Activated naive CD8-positive, alpha-beta T cell treated with anti-CD3 and anti-CD28 coated beads, Interleukin-2, amount 10 ng/mL, durations not matched to agents 7 days and 5 days (primary cell): ENCODE measurements at places on chromosomes 2 and 18. TPM values are rescaled to one million over a fixed set of nuclear protein-coding genes. Genes with fewer than 3 reads are reported as not detected.

Gene KANSL1L
- total RNA-seq: 6.5 TPM

Gene ANKRD30B
- not detected for total RNA-seq

Gene DNAH7
- total RNA-seq: not detected

- peak overlapping the region; percentile 79 for H3K4me3 ChIP-seq
- peak; percentile 73 for DNase-seq
- H3K27ac ChIP-seq: no peak overlapping the region
- peaks cover 25% of the 10 kb centered on the region for H3K27me3 ChIP-seq
Measured at GRCh38 chr2:200306931-200307723, 634 bp downstream of the SPATS2L start.

- H3K27me3 ChIP-seq: peaks cover 57% of the 10 kb centered on the region
- peak overlapping the region; percentile 15 for H3K4me3 ChIP-seq
- H3K27ac ChIP-seq: no peak overlapping the region
- peaks cover 2% of the 10 kb centered on the region for H3K36me3 ChIP-seq
- peaks cover 5% of the 10 kb centered on the region for H3K4me1 ChIP-seq
- no peak for DNase-seq
Measured at GRCh38 chr2:119544939-119545475, 758 bp downstream of the CFAP221 start.

DNA sequence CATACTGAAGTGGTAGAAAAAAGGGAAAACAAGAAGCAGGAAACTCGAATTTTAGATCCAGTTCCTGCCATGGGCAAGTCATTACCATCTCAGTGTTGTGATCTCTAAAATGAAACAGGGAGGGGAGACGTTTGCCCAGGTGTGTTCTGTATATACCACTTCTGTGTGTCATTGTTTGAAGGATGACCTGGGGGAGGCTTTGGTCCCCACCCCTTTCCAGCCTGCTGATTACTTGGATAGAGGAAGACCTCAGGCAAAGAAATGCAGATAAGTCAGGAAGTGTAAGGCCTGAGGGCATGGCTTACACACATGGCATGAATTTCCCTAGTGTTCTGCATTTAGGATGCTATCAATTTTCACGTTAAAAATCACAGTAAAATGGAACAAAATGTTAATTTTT lies 205.2 kb upstream of the CXCR4 start:
- H3K27me3 ChIP-seq: peaks cover 2% of the 10 kb centered on the region
- no peak overlapping the region for H3K4me3 ChIP-seq
- H3K36me3 ChIP-seq: peaks cover 10% of the 10 kb centered on the region
- peaks cover 51% of the 10 kb centered on the region for H3K4me1 ChIP-seq

GRCh38 chr18:79393181-79393634 lies 2.5 kb upstream of the NFATC1 start:
- no peaks in the 10 kb centered on the region for H3K36me3 ChIP-seq
- H3K4me3 ChIP-seq: peak overlapping the region; percentile 87
- H3K27ac ChIP-seq: no peak overlapping the region
- DNase-seq: no peak
- peaks cover 32% of the 10 kb centered on the region for H3K27me3 ChIP-seq

GRCh38 chr2:75200140-75201096 lies 1.1 kb upstream of the TACR1 start:
- H3K4me3 ChIP-seq: peak overlapping the region; percentile 19
- DNase-seq: peak; percentile 30
- H3K27ac ChIP-seq: no peak overlapping the region
- peaks cover 68% of the 10 kb centered on the region for H3K27me3 ChIP-seq

DNA sequence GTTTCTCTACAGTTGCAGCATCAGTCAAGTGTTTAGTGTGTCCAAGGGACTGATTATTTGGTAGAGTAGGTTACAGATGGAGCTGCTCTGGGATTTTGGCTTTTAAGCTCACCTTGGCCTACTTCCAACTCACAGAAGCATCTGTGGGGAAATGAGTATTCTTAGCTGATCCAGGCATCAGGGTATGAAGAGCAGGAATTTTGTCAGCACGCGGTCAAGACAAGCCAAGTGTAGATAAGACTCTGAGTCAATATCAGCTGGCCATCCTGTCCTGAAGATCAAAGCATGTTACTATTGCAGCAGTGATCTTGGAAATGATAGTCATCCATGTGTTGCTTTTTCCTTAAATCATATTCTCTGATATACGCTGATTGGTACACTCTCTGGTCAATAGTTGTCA lies 24.4 kb downstream of the SERPINB4 start:
- H3K4me3 ChIP-seq: no peak overlapping the region
- no peaks in the 10 kb centered on the region for H3K4me1 ChIP-seq
- no peak for DNase-seq
- no peaks in the 10 kb centered on the region for H3K27me3 ChIP-seq
- H3K27ac ChIP-seq: no peak overlapping the region

DNA sequence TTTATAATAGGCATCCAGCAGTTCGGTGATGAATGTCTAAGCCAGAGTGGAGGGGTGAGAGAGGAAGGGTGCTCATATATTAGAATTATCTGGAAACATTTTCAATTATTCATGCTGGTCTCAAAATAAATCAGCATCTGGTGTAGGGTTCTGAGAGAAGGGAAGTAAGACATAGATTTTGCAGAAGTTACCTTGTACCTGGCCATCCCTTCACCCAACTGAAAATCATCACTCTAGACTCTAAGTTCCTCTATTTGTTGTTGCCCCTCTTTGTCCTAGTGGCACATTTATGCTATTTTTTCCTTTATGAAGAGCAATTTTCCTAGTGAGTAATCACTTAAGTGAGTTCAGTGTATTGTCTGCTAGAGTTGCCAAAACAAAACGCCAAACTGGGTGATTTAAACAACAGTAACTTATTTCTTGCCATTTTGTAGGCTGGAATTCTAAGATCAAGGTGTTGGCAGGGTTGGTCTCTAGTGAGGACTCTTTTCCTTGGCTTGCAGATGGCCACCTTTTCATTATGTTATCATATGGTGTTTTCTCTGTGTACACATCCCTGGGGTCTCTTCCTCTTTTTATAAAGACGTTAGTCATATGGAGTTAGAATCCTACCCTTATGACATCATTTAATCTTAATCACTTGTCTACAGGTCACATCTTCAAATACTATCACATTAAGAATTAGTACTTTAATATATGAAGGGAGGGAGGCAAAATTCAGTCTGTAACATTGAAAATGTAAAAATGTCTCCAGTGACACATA lies 129.9 kb upstream of the KLHL14 start:
- H3K27me3 ChIP-seq: no peaks in the 10 kb centered on the region
- DNase-seq: no peak
- H3K4me1 ChIP-seq: no peaks in the 10 kb centered on the region
- H3K27ac ChIP-seq: no peak overlapping the region
- no peak overlapping the region for H3K4me3 ChIP-seq

DNA sequence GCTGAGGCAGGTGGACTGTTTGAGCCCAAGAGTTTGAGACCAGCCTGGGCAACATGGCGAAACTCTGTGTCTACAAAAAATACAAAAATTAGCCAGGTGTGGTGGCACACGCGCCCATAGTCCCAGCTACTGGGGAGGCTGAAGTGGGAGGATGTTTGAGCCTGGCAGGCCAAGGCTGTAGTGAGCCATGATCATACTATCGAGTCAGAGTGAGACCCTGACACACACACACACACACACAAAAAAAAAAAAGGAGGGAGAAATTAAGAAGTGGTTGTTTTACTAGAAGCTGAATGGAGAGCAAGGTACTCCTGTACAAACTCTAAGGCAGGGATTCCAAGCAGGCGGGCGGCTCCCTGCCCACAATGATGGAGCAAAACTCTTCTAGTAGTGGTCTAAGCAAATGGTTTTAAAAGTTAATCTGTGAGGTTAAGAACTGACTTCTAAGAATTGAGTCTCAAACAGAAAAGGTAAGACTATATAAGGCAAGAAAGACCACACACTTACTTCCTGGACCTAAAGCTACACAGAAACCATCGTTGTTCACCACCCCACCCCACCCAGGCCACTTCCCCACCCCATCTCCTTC lies 2.6 kb downstream of the ANKRD44 start:
- H3K27ac ChIP-seq: peak overlapping the region; percentile 81
- peaks cover 21% of the 10 kb centered on the region for H3K36me3 ChIP-seq
- DNase-seq: peak; percentile 73
- peaks cover 69% of the 10 kb centered on the region for H3K4me1 ChIP-seq
- no peaks in the 10 kb centered on the region for H3K27me3 ChIP-seq

DNA sequence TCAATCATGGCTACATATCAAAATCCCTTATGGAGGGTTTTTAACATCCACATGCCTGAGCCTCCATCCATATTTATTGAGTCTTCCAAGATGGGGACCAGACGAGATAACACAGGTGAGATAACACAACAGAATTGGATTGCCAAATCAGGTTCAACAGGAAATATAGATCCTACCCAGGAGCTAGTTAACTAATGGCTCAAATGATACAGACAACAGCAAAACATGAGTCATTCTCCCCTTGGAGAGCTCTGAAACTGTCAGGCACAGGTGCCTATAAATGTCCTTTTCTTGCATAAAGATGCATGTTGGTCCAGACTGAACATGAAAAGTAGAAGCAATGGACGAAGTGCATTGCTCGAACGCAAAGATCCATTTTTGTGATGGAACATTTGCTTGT lies 202.2 kb downstream of the CDH20 start:
- no peak overlapping the region for H3K27ac ChIP-seq
- H3K36me3 ChIP-seq: no peaks in the 10 kb centered on the region
- H3K4me3 ChIP-seq: no peak overlapping the region
- DNase-seq: no peak
- peaks cover 3% of the 10 kb centered on the region for H3K27me3 ChIP-seq

- H3K4me3 ChIP-seq: no peak overlapping the region
- peaks cover 2% of the 10 kb centered on the region for H3K27me3 ChIP-seq
- H3K36me3 ChIP-seq: no peaks in the 10 kb centered on the region
- no peaks in the 10 kb centered on the region for H3K4me1 ChIP-seq
- no peak overlapping the region for H3K27ac ChIP-seq
- DNase-seq: no peak
Measured at GRCh38 chr2:22934747-22935146, 450.2 kb upstream of the KLHL29 start.

DNA sequence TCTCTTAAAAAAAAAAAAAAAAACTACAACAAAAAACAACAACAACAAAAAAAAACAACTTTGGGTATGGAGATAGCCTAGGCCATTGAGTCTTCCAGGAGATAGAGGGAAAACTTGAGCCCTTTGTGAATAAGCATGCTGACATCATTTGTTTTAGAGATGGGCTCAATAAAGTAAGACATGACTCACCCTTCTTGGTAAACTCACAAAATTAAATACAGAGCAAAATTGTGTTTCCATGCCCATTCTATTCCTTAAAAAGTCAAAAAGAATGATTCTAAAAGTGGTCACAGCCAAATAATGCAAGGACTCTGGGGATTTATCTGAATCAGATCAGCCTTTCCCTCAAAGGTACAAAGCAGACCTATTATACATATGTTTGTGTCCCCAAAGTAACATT lies 117.4 kb downstream of the ETAA1 start:
- no peaks in the 10 kb centered on the region for H3K27me3 ChIP-seq
- H3K27ac ChIP-seq: no peak overlapping the region
- DNase-seq: no peak
- no peak overlapping the region for H3K4me3 ChIP-seq
- H3K4me1 ChIP-seq: no peaks in the 10 kb centered on the region
- no peaks in the 10 kb centered on the region for H3K36me3 ChIP-seq

GRCh38 chr2:233430081-233430480 lies 75.8 kb downstream of the DGKD start:
- no peak overlapping the region for H3K27ac ChIP-seq
- H3K36me3 ChIP-seq: peaks cover 38% of the 10 kb centered on the region
